ENCODE measurements at places on chromosomes 5 and 9.
A peak's percentile ranks its signal among the peaks of the same experiment; 100 is the strongest.

GRCh38 chr5:112257976-112258375, 161.1 kb downstream of the EPB41L4A start:
- H3K27ac ChIP-seq, result no peak overlapping the region
- DNase-seq, result no peak
- H3K4me3 ChIP-seq, result no peak overlapping the region
- no peaks in the 10 kb centered on the region for H3K27me3 ChIP-seq
- H3K4me1 ChIP-seq, result no peaks in the 10 kb centered on the region

GRCh38 chr9:137006116-137007003, 10.0 kb upstream of the CLIC3 start:
- DNase-seq, result no peak
- no peaks in the 10 kb centered on the region for H3K4me1 ChIP-seq
- no peaks in the 10 kb centered on the region for H3K27me3 ChIP-seq
- H3K27ac ChIP-seq, result no peak overlapping the region

DNA sequence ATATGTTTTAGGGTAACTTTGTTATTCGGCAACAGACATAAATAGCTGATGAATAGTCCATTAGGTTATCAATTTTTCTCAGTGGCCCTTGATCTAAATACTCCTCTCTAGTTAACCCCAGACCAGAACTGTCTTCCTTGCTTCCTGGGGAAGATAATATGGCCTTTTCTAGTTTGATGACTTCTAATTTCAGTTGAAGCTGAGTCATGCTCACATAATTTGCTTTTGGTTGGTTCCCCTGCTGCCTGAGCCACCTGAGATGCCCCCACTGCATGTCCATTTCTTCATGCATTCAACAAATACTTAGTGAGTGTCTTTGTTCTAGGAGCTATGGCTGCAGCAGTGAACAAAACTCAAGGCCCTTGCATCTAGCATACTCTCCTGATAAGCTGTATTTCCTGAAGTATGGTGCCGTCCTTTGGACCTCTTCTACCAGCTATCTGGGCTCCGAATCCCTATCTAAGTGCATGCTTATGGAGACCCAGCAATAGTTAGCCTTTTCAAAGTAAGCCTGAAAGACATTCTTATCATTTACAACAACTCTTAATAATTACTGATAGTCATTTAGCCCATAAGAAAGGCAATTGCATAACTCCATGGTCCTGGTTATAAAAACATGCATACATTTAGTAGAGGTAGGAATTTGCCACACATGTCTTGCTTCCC, 84.5 kb upstream of the SLC12A2 start:
- H3K4me1 ChIP-seq, result peaks cover 38% of the 10 kb centered on the region
- no peak for DNase-seq
- H3K4me3 ChIP-seq, result no peak overlapping the region
- no peak overlapping the region for H3K27ac ChIP-seq
- H3K36me3 ChIP-seq, result no peaks in the 10 kb centered on the region

- no peak for DNase-seq
- no peaks in the 10 kb centered on the region for H3K36me3 ChIP-seq
- H3K4me3 ChIP-seq, result no peak overlapping the region
- no peaks in the 10 kb centered on the region for H3K27me3 ChIP-seq
- no peaks in the 10 kb centered on the region for H3K4me1 ChIP-seq
Observed at GRCh38 chr9:133200631-133201030, 8.4 kb downstream of the OBP2B start.

GRCh38 chr5:181024245-181025064, 15.6 kb upstream of the BTNL9 start:
- H3K27me3 ChIP-seq, result no peaks in the 10 kb centered on the region
- no peak for DNase-seq
- no peak overlapping the region for H3K4me3 ChIP-seq
- H3K4me1 ChIP-seq, result no peaks in the 10 kb centered on the region
- no peak overlapping the region for H3K27ac ChIP-seq
- no peaks in the 10 kb centered on the region for H3K36me3 ChIP-seq

- no peaks in the 10 kb centered on the region for H3K27me3 ChIP-seq
- H3K36me3 ChIP-seq, result no peaks in the 10 kb centered on the region
- DNase-seq, result no peak
- H3K4me1 ChIP-seq, result no peaks in the 10 kb centered on the region
- H3K4me3 ChIP-seq, result no peak overlapping the region
Observed at GRCh38 chr5:145983446-145983845, 47.1 kb downstream of the SH3RF2 start.

GRCh38 chr5:102865510-102866236, 110.6 kb downstream of the PAM start:
- peak overlapping the region; percentile 88 for H3K27ac ChIP-seq
- peaks cover 51% of the 10 kb centered on the region for H3K4me1 ChIP-seq
- peak overlapping the region; percentile 75 for H3K4me3 ChIP-seq

- H3K4me1 ChIP-seq, result no peaks in the 10 kb centered on the region
- H3K27me3 ChIP-seq, result no peaks in the 10 kb centered on the region
- H3K4me3 ChIP-seq, result no peak overlapping the region
- H3K27ac ChIP-seq, result no peak overlapping the region
Observed at GRCh38 chr5:66239034-66239433, 94.9 kb downstream of the SREK1 start.

GRCh38 chr5:120367896-120368634, 96.0 kb upstream of the PRR16 start:
- H3K4me3 ChIP-seq, result no peak overlapping the region
- H3K36me3 ChIP-seq, result no peaks in the 10 kb centered on the region
- H3K27me3 ChIP-seq, result no peaks in the 10 kb centered on the region
- no peaks in the 10 kb centered on the region for H3K4me1 ChIP-seq
- no peak overlapping the region for H3K27ac ChIP-seq
- peak; percentile 52 for DNase-seq

GRCh38 chr9:28832168-28832770, 1259.0 kb upstream of the C9orf72 start:
- no peak for DNase-seq
- no peaks in the 10 kb centered on the region for H3K27me3 ChIP-seq

GRCh38 chr5:37932450-37932849, 92.6 kb upstream of the GDNF start:
- H3K4me1 ChIP-seq, result no peaks in the 10 kb centered on the region
- H3K4me3 ChIP-seq, result no peak overlapping the region
- no peak overlapping the region for H3K27ac ChIP-seq
- no peaks in the 10 kb centered on the region for H3K27me3 ChIP-seq
- H3K36me3 ChIP-seq, result no peaks in the 10 kb centered on the region

DNA sequence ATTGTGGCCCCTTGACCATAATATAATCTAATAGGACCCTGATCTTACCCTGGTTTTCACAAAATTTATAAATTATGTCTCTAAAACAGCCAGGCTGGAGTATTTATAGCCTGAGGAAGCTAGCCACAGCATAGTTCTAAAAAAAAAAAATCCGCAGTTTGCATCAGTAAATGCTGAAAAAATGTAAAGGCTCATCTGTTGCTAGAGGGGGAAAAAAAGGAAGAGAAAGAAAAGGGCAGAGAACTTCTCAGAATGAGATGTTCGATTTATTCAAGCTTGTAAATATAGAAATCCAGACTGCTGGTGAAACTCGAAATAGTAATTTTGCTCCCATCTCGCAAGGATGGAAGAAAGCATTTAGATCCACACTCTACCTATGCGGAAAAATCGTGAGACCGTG, 467.5 kb downstream of the NTRK2 start:
- no peak overlapping the region for H3K27ac ChIP-seq
- no peak for DNase-seq
- H3K36me3 ChIP-seq, result no peaks in the 10 kb centered on the region

DNA sequence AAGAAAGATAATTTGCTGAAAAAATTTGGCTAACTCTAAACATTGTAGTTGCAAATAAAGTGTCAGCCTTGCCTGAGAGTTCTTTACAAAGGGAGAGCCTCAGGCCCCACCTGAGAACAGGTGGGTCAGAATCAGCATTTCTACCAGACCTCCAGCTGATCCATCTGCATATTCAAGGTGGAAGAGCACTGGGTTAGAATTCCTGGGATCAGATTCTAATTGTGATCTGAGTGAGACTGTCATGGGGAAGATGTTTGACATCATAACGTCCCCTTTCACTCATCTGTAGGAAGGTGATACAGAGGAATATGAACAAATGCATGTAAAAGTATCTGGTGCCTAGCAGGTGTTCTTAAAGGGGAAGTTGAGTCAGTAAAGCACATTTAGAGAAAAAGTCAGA, 54.6 kb downstream of the FBXL7 start:
- H3K4me1 ChIP-seq, result no peaks in the 10 kb centered on the region
- H3K27me3 ChIP-seq, result no peaks in the 10 kb centered on the region

DNA sequence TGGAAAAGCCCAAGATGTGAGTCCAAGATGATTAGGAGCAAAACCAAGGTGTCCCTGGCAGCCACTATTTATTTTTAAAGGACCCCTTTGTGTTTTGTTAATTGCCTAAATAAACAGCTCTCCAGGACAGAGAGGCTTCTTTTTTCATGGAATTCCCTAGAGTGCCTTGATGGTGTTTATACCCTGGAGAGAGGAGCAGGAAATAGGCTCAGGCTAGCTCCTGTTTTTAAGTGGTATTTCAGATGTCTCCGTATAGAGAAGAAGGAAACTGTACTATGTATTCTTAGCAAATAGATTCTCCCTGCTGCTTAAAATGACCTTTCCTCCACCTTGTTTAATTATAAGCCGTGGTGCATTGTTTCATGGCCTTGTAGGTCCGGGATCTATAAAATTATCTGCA, 292.4 kb downstream of the CD180 start:
- H3K4me3 ChIP-seq, result no peak overlapping the region
- DNase-seq, result no peak
- H3K36me3 ChIP-seq, result no peaks in the 10 kb centered on the region
- no peaks in the 10 kb centered on the region for H3K27me3 ChIP-seq
- no peak overlapping the region for H3K27ac ChIP-seq

DNA sequence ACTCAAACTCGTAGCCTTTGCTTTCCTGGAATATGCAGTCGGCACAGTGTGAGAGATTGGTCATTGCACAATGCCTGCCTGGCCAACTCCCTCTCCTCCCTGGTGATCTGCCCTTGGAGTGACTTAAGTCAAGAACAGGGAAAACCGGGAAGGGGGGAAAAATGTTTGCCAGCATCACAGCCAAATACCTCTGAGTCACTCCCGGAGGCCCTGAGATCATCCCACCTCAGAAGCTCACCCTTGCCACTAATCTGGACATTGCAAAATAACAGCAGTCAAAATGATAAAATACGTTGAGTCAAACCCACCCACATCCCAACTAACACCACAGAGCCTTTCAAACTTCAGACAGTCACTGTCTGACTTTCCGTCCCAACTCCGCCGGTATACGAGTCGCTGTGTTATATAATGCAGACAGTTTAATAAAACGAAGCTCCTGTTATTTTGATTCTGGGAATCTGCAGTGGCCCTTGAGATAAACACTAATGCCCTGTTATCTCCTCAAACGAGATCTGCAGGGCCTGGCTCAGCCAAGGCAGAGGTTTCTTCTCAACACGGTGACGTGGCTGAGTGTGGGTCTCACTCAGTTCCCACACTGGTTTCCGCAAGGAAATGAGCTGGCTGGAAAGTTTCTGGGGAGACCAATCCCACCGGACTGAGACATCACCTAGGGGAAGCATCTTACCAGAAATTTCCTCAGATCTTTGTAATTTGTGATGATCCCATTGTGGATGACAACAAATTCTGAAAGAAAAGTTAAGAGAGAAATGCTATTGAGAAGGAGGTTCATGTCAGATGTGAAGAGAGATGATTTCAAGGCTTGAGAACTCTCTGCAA, 22.1 kb downstream of the GFPT2 start:
- H3K36me3 ChIP-seq, result peaks cover 16% of the 10 kb centered on the region
- H3K4me1 ChIP-seq, result no peaks in the 10 kb centered on the region
- peak overlapping the region; percentile 69 for H3K27ac ChIP-seq
- peak; percentile 94 for DNase-seq

GRCh38 chr5:98777295-98777694, 3.8 kb downstream of the RGMB start:
- no peak overlapping the region for H3K4me3 ChIP-seq
- DNase-seq, result no peak
- H3K4me1 ChIP-seq, result peaks cover 46% of the 10 kb centered on the region

- H3K4me1 ChIP-seq, result peaks cover 22% of the 10 kb centered on the region
- H3K36me3 ChIP-seq, result no peaks in the 10 kb centered on the region
- DNase-seq, result no peak
- H3K27me3 ChIP-seq, result no peaks in the 10 kb centered on the region
- no peak overlapping the region for H3K4me3 ChIP-seq
- H3K27ac ChIP-seq, result peak overlapping the region; percentile 8
Observed at GRCh38 chr5:159509002-159509660, 178.8 kb upstream of the IL12B start.

DNA sequence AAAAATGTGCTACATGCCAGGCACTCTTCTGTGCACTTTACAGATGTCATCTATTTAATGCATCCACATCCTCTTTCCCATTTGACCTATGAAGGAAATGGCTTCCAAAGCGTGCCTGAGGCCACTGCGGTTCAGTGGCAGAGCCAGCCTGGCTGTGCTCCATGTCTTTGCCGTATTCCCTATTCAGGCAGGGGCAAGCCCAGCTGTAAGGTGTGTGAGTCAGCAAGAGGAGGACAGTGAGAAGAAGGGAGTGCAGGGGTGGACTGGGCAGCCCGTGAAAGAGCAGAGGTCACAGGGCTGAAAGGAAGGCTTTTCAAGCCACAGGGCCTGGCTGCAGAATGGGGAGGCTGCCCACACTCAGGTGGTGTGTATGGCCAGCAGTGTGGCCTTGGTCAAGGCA, 91.7 kb downstream of the HRH2 start:
- H3K4me3 ChIP-seq, result no peak overlapping the region
- no peak for DNase-seq
- H3K36me3 ChIP-seq, result no peaks in the 10 kb centered on the region
- H3K4me1 ChIP-seq, result no peaks in the 10 kb centered on the region
- H3K27me3 ChIP-seq, result no peaks in the 10 kb centered on the region

DNA sequence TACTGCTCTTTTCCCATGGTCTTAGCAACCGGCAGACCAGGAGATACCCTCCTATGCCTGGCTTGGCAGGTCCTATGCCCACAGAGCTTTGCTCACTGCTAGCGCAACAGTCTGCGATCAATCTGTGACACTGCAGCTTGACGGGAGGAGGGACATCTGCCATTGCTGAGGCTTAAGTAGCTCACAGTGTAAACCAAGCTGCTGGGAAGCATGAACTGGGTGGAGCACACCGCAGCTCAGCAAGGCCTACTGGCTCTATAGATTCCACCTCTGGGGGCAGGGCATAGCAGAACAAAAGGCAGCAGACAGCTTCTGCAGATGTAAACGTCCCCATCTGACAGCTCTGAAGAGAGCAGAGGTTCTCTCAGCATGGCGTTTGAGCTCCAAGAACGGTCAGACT, 40.4 kb downstream of the MCTP1 start:
- DNase-seq, result no peak
- no peaks in the 10 kb centered on the region for H3K4me1 ChIP-seq
- no peak overlapping the region for H3K27ac ChIP-seq
- no peak overlapping the region for H3K4me3 ChIP-seq

DNA sequence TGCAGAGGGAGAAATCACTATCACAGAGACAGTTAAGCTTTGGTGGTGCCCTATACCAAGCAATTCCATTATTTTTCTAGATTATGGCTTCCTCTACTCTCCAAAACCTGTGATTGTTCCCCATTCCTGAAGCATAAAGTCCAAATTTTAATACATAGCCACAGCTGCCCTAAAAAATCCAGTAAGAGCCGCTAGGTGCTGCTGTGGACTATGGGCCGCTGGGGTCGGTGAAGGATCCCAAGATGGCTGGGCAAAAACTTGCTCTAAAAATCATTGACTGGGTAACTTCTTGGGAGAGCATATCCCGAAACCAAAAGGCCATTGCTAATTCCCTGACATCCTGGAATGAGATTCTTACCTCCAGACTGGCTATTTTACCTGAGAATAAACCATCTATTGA, 245.3 kb downstream of the NFIB start:
- H3K4me1 ChIP-seq, result no peaks in the 10 kb centered on the region
- no peak overlapping the region for H3K4me3 ChIP-seq
- no peak for DNase-seq
- no peaks in the 10 kb centered on the region for H3K27me3 ChIP-seq
- H3K36me3 ChIP-seq, result no peaks in the 10 kb centered on the region
- no peak overlapping the region for H3K27ac ChIP-seq

- no peak for DNase-seq
- H3K27ac ChIP-seq, result no peak overlapping the region
- no peak overlapping the region for H3K4me3 ChIP-seq
- H3K4me1 ChIP-seq, result no peaks in the 10 kb centered on the region
- H3K36me3 ChIP-seq, result no peaks in the 10 kb centered on the region
Observed at GRCh38 chr5:149902177-149902576, 42.4 kb downstream of the PDE6A start.
